ENCODE measurements at places on chromosomes 6 and 20.

DNA sequence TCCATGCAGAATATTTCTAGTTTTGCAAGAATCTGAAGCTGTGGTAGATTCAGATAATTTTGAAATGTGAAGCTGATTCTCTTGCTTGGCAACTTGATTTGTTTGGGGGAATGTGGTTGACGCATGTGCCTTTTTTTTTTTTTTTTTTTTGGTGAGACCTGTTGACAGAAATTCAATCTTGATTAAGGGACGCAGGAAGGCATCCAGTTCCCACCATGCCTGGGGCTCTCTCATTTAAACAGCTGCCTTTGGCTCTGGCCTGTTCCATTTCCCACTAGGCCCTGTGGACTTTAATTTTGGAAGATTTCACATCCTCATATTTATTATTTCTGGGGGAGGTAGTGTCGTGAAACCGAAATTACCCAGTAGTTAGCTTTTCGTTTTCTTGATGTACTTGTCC is 8.6 kb downstream of the TPX2 start:
- no peak for DNase-seq

- no peak for DNase-seq
Observed at GRCh38 chr6:14149739-14150130, 32.2 kb downstream of the CD83 start.

DNA sequence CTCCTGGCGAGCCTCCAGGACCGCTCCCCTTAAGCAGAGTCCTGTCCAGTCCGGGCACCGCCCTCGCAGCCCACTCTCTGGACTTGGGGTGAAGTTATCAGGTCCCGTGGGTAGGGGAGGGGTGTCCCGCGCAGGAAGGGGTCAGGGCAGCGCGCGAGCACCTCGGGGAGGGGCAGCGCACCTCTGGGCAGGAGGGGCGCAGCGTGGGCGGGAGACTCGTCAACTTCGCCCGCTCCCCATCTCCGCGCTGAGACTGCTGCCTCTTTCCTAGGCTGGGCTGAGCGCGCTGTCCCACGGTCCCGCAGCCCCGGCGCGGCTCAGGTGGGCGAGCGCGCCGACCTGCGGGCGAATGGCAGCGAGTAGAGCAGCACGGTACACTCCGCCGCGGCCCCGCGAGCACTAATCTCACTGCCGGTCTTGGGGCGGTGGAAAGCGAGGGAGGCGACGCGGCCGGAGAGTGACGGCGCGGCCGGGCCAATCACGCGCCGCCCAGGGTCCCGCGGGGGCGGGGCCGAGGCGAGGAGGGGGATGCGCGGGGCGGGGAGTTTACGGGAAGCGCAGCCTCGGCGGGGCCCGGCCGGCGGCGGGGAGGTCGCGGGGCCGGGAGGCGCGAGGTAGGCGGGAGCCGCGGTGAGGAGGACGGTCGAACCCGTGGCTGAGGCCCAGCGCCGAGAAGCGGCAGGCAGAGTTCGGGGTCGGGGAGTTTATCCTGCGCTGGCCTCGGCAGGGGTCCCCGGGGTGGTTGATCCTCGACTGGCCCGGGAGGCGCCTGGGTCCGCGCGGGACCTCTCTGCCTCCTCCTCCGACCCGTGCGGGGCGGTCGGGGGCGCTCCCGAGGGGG is at the start of gene MAN1A1:
TSS of gene MAN1A1 (minus strand) at position 401 of the 841 bp plus-strand sequence. CDS start 696 bp downstream, outside the sequence.
- DNase-seq = peak; percentile 82

DNA sequence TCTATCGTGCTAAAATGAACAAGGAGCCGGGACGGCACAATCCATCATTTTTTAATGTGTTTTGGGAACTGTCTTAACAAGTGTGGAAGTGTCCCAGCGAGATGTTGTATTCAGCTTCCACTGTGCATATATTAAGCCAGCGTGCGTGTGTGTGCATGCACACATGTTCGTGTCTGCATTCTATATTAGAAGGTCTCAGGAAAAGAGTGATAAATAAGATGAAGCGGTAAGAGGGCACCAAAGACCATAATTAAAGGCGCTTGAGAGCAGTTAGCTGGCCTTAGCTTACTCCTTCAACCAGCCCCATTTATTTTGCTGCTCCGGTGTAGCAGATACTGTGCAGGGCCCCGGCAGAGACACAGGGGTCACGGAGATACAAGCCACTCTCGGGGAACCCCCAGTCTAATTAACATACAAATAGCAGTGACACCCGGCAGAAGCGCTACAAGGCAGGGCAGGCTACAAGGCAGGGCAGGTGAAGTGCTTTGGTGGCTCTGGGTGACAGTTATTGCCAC is 206.5 kb upstream of the RREB1 start:
- no peak for DNase-seq

DNA sequence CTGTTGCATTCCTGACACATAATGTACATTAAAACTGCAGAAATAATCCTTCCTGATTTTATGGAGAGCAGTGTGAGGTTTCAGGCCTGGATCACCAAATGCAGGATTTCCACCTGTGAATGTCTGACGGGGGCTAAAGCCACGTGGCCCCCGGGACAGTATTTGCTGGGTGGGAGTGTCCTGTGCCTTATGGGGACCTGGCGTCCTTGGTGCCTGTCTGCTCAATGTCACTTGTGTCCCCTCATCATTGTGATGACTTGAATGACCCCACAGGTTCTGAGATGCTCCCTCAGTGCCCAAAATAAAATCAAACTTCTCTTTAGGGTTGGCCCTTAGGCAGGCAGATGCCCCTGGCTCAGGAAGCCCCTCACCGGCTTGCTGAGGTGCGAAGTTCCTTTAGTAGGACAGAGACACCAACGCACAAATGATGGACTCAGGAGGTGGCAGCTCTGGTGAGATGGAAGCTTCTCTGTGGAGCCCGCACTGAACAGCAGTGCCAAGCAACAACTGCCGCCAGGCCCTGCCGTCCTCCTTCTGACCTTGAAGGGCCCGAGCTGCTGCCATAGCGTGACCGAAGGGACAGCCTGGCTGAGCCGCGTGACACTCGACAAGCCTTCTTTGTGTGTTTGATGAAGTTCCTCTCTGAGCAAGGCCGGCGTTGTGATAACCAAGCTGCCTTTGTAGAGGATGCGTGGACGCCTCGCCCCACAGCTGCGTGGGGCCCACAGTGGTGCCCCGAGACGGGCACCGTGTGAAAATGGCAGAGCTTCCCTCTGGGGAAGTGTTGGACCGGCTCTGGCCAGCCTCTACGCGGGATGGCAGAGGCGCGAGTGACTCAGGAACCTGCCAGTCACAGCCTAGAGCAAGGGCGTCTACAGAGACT is 30.9 kb downstream of the FRMD1 start:
- DNase-seq = no peak

- DNase-seq = no peak
Observed at GRCh38 chr20:19799325-19799724, 41.3 kb downstream of the RIN2 start.

GRCh38 chr6:157998707-157999167 is 17.1 kb downstream of the SYNJ2 start:
- no peak for DNase-seq

DNA sequence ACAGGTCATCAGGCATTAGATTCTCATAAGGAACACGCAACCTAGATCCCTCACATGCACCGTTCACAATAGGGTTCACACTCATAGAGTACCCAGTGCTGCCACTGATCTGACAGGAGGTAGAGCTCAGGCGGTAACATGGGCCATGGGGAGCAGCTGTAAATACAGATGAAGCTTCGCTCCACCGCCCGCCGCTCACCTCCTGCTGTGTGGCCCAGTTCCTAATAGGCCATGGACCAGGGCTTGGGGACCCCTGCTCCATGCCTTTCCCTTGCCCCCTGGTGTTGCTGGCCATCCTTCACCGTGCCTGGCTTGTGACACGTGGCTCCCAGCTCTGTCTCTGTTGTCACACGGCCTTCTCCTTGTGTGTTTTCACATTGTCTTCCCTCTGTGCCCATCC is 171.1 kb upstream of the JARID2 start:
- DNase-seq = no peak

GRCh38 chr6:54243699-54244098 is 64.5 kb upstream of the TINAG start:
- no peak for DNase-seq

GRCh38 chr20:4944518-4945313 is 56.6 kb downstream of the SLC23A2 start:
- DNase-seq = no peak

GRCh38 chr6:85685713-85686112 is 43.0 kb upstream of the SYNCRIP start:
- DNase-seq = no peak

DNA sequence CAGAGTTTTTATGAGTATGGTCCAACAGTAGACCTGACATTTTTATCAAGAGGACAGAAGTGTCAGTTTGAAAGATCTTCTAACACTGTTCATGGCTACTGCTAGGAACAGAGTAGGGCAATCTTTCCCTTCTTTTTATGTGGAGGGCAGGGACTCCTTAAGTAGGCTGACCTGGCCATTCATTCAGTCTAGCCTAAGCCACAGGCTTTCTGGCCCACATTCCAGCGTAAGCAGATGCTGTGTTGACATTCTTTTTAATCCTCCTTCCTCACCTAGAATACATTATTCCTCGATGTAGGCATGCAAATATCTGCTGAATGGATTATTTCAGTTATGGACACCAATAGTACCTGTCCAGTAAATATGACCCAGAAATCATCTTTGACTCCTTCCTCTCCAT is 188.3 kb downstream of the ATXN1 start:
- DNase-seq = no peak

DNA sequence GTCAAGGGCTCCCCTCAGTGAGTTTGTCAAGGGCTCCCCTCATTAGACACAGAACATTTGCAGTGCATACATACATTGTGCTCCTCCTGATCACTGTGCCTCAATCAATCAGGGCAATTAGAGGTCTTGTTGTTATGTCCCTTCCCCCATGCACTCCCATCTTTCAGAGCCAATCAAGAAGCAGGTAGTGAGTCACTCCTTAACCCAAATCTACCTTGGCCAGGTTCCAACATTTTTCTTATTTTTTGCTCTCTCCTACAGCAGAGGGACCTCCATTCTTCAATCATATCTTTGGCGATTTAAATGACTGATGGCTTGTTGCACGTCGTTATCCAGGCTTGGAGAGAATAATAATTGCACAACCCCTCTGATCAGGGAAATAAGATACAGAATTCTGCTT is 409.9 kb upstream of the SPTLC3 start:
- DNase-seq = no peak

GRCh38 chr6:16700202-16700915 is 60.9 kb downstream of the ATXN1 start:
- DNase-seq = no peak

DNA sequence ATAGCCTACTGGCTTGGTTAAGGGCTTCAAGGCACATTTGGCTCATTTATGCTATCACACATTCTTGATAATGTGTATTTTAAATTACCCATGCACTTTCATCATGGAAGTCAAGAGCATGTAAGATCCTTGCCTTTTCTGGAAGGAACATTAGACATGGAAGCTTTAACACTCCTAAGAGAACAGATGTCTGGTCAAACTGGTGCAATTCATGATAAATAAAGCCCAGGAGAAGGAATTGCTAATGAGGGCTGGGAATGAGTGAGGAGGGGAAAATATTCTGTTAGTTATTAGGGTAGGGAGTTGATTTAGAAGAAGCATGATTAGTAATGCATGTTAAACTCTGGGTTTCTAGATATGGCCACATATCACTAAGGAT is 688.6 kb upstream of the CITED2 start:
- no peak for DNase-seq

DNA sequence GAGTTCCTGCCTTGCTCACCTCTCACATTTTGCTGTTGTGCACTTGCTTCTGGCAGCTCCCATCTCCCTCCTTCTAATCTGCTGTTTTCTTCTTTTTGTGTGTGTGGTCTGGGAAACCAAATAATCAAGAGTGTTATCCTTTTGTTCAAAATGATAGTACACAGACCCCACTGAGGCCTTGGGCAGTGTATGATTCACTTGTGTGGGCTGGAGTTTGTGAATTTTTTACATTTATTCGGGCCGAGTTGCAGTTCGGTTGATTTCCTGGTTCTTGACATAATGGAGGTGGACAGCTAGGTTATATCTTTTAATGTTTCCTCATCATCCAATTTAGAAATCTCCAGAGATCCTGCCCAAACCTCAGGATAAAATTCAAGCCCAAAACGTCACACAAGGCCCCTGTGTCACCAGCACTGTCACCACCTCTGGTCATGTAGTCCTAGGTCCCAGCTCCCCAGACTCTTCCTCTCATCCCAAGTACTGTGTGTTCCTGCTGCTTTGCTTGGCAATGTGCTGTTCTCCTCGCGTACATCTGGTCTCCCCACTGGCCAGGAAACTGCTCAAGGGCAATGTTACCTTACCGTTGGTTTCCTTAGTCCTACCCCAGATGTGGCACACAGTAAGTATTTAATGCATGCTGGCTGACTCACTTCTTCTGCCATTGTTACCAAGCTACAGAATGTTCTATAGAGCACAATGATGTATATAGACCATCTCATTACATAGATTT is 55.7 kb upstream of the PHACTR2 start:
- DNase-seq = no peak

- DNase-seq = no peak
Observed at GRCh38 chr20:34337982-34338726, 24.9 kb upstream of the ITCH start.

- DNase-seq = no peak
Observed at GRCh38 chr6:36724514-36725390, 27.1 kb downstream of the RAB44 start.

- DNase-seq = no peak
Observed at GRCh38 chr6:28068067-28068466, 12.3 kb upstream of the ZNF165 start.

GRCh38 chr20:24771542-24772061 is 177.5 kb upstream of the CST7 start:
- no peak for DNase-seq

DNA sequence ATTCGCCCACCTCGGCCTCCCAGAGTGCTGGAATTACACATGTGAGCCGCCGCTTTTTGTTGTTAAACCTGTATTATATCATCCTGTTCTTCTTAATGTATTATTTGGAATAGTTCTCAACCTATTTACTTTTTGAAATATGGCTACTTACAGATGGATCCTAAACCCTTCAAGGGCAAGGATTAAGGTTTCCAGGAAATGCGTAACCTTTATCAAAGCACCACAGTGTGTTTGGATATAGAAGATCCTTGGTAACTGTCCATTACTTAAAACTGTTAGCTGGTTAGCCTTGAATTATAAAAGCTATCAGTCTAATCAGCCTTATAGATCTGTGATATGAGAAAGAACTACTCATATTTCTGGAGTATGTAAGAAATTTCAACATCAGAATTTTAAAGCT is 12.3 kb upstream of the RPN2 start:
- DNase-seq = no peak

DNA sequence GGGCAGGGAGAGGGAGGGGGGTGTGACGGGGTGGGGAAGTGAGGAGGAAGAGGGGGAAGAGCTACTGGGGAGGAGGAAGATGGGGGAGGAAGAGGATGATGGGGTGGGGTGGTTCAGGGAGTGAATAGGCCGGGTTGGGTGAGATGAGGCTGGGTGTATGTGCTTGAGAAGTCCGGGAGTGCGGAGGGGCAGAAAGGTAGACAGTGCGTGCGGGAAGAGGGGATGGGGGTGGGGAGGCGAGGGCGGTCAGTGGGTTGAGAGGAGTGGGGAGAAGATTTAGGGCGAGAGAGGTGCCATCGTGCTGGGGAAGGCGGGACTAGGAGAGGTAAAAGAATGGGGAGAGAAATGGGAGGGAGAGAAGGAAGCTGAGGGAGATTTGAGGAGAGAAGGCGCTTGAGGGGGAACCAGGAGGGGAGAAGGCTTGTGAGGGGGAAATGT is 30.9 kb upstream of the NOTCH4 start:
- DNase-seq = no peak

GRCh38 chr20:1437235-1437904 is 29.3 kb downstream of the NSFL1C start:
- DNase-seq = peak; percentile 61

Measured in stimulated activated CD8-positive, alpha-beta memory T cell treated with anti-CD3 and anti-CD28 coated beads, Interleukin-7, amount 100 ng/mL, for 48 hours (primary cell).